ENCODE measurements at places on chromosomes 7 and 10. TPM values are rescaled to one million over a fixed set of nuclear protein-coding genes. Genes with fewer than 3 reads are reported as not detected.

DNA sequence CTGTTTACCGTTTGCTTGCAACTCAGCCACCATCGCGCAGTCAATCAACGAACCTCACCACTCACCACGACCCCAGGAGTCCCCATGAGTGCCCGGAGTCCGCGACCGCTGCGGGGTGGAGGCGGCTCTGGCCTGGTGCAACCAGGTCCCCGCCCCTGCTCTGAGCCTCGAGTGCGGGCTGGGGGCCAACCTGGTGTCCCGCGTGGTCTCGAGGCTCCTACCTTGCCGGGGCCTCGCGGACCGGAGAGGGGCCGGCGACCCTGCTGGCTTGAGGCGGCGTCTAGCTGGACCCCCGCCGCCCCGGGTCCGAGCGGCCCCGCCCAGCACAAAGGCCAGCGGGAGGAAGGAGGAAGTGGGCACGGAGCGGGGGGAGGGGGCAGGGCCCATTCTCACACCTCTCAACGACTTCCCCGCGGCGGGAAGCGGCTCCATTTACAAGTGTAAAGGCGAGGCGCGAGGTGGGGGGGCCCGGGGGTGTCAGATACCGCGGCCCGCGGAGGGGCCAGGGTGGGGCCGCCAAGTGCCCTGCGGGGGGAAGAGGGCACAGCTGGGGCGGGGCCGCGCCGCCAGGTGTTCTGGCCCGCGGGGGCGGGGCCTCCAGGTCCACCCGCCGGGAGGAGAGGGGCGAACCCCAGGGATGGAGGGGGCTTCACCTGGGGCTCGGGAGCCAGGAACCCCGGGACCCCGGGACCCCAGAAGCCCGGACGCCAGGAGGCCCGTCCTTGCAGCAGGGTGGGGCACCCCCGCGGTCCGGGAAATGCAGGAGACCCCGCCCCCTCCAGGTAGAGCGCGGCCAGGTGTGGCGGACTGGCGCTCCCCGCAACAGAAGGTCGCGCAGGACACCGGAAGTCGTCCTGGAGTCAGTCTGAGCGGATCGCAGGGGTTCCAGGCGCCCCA, 8.6 kb downstream of the CTBP2 start:
- no peak overlapping the region for H3K4me3 ChIP-seq
- no peak for DNase-seq
- H3K4me1 ChIP-seq, result peaks cover 1% of the 10 kb centered on the region

GRCh38 chr10:124918191-124918830, 23.6 kb upstream of the ZRANB1 start:
- H3K27me3 ChIP-seq, result no peaks in the 10 kb centered on the region
- peak overlapping the region; percentile 89 for H3K27ac ChIP-seq
- peaks cover 34% of the 10 kb centered on the region for H3K4me1 ChIP-seq
- H3K4me3 ChIP-seq, result peak overlapping the region; percentile 81

DNA sequence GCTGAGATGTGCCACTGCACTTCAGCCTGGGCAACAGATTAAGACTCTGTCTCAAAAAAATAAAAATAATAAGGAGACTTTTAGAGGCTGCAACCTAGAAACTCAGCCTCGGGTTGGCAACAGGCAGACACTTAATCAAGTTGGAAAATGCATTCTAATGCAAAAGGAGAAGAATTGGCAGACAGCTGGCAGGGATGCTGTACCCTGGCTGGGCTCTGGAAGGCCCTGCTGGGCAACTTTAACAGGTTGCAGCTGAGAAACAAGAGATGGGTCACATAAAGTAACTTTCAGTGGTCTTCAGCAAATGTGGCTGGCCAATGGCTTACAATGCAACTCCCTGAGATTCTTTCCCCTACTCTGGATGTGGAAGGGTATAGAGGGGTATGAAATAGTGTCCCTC, 1225.7 kb downstream of the TYW1 start:
- DNase-seq, result no peak
- H3K27ac ChIP-seq, result no peak overlapping the region
- H3K4me3 ChIP-seq, result no peak overlapping the region
- no peaks in the 10 kb centered on the region for H3K4me1 ChIP-seq
- no peaks in the 10 kb centered on the region for H3K36me3 ChIP-seq

GRCh38 chr10:118823256-118823907, 68.6 kb upstream of the CACUL1 start:
- H3K36me3 ChIP-seq, result no peaks in the 10 kb centered on the region
- no peak overlapping the region for H3K4me3 ChIP-seq
- H3K27ac ChIP-seq, result no peak overlapping the region
- no peaks in the 10 kb centered on the region for H3K4me1 ChIP-seq
- no peaks in the 10 kb centered on the region for H3K27me3 ChIP-seq

GRCh38 chr10:132716691-132717490, 69.1 kb downstream of the NKX6-2 start:
- H3K27ac ChIP-seq, result no peak overlapping the region
- no peak overlapping the region for H3K4me3 ChIP-seq
- peaks cover 12% of the 10 kb centered on the region for H3K36me3 ChIP-seq

- no peaks in the 10 kb centered on the region for H3K4me1 ChIP-seq
- no peaks in the 10 kb centered on the region for H3K36me3 ChIP-seq
- H3K27ac ChIP-seq, result no peak overlapping the region
Observed at GRCh38 chr10:109821672-109822071, 101.6 kb downstream of the XPNPEP1 start.

DNA sequence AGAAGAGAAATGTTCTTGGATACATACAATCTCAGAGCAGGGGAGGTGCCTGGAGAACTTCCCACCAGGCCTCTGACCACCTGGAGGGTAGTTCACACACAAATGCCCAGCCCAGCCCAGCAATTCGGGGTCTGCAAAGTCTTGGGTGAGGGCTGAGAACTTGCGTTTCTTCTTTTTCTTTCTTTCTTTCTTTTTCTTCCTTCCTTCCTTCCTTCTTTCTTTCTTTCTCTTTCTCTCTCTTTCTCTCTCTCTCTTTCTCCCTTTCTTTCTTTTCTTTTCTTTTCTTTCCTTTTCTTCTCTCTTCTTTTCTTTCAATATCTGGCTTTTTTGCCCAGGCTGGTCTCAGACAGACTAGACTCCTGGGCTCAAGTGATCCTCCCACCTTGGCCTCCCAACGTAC, 22.4 kb downstream of the NPC1L1 start:
- H3K4me3 ChIP-seq, result no peak overlapping the region
- DNase-seq, result no peak
- H3K27ac ChIP-seq, result no peak overlapping the region
- H3K27me3 ChIP-seq, result no peaks in the 10 kb centered on the region
- no peaks in the 10 kb centered on the region for H3K4me1 ChIP-seq

- H3K4me3 ChIP-seq, result no peak overlapping the region
- no peaks in the 10 kb centered on the region for H3K4me1 ChIP-seq
- peaks cover 5% of the 10 kb centered on the region for H3K27me3 ChIP-seq
- no peak for DNase-seq
- H3K27ac ChIP-seq, result no peak overlapping the region
Observed at GRCh38 chr10:128296253-128297007, 170.2 kb upstream of the MKI67 start.

DNA sequence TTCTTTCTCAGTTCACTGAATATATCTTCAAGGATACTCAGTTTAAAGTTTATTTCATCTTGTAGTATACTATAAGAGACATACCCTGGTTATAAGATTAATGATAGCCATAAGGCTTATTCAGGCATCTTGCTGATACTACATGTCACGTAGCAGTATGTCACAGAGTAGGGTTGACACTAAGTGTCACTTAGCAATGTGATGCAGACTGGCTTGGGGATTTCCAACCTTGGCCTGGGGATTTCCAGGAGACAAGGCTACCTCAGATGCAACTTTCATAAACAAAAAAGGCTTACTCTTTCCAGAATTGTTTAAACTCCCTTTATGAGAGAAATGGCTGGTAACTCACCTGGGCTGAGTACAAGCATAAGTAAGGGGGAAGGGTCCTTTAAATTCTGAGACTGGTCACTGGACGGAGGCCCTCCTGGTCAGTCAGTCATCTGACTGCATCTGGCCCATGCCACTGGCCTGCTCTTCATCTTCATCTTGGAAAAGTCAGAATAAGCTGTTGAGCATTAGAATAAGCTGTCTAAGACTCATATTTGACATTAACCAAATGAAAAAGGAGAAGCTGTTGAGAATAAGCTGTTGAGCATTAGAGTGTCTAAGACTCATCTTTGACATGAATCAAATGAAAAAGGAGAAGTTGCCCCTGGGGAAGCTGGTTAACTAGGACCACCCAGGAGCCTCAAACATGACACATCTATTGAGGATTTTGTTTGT, 9.5 kb downstream of the SLC13A1 start:
- no peak overlapping the region for H3K4me3 ChIP-seq
- H3K36me3 ChIP-seq, result no peaks in the 10 kb centered on the region
- no peaks in the 10 kb centered on the region for H3K4me1 ChIP-seq
- no peak overlapping the region for H3K27ac ChIP-seq

DNA sequence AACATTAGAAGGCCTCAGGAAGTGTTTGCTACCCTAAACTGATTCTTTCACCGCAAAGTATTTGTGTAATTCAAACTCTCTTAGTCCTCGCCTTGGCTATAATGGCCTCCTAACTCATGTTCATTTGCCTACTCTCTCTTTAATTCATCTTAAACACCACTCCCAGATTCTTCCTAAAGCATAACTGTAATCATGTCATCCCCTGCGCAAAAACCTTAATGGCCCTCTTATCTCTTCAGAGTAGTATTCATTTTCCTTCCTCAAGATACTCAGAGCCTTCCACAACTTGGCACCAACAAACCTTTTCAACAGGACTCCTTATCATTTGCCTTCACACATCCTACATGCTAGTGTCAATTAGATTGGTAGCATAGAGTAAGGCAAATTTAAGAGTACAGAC, 42.9 kb downstream of the CSTF2T start:
- no peaks in the 10 kb centered on the region for H3K4me1 ChIP-seq
- peaks cover 9% of the 10 kb centered on the region for H3K27me3 ChIP-seq
- H3K4me3 ChIP-seq, result no peak overlapping the region
- no peak overlapping the region for H3K27ac ChIP-seq
- no peak for DNase-seq

GRCh38 chr7:47453093-47454061, 128.5 kb downstream of the TNS3 start:
- no peaks in the 10 kb centered on the region for H3K27me3 ChIP-seq
- no peak overlapping the region for H3K27ac ChIP-seq
- DNase-seq, result no peak
- H3K36me3 ChIP-seq, result no peaks in the 10 kb centered on the region

GRCh38 chr10:113720386-113720785, 31.1 kb upstream of the PLEKHS1 start:
- DNase-seq, result no peak
- no peaks in the 10 kb centered on the region for H3K27me3 ChIP-seq
- H3K27ac ChIP-seq, result no peak overlapping the region
- H3K4me3 ChIP-seq, result no peak overlapping the region
- H3K4me1 ChIP-seq, result no peaks in the 10 kb centered on the region

- H3K36me3 ChIP-seq, result no peaks in the 10 kb centered on the region
- H3K4me3 ChIP-seq, result no peak overlapping the region
- no peak overlapping the region for H3K27ac ChIP-seq
- H3K4me1 ChIP-seq, result no peaks in the 10 kb centered on the region
- DNase-seq, result no peak
- no peaks in the 10 kb centered on the region for H3K27me3 ChIP-seq
Observed at GRCh38 chr10:122207596-122207995, 63.5 kb upstream of the BTBD16 start.

DNA sequence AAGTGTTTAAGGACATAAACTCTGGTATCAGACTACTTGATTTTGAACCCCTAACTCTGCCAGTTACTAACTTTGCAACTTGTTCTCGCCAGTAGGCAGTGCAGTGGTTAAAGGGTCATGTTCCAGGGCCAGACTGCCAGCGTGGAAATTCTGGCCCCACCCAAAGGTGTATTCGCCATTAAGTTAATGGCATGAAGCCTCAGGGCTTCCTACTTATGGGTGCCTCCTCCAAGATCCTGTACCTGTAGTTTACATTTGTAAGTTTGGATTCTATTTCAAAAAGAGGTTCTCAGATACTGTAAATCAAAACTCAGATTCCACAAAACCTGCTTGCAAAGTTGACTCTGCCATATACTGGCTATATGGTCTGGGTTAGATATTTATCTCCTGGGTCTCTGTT, 2.8 kb upstream of the PIP start:
- H3K27me3 ChIP-seq, result peaks cover 13% of the 10 kb centered on the region
- no peak overlapping the region for H3K27ac ChIP-seq
- no peak for DNase-seq
- no peak overlapping the region for H3K4me3 ChIP-seq
- no peaks in the 10 kb centered on the region for H3K4me1 ChIP-seq

- H3K27ac ChIP-seq, result no peak overlapping the region
- no peaks in the 10 kb centered on the region for H3K36me3 ChIP-seq
- no peak overlapping the region for H3K4me3 ChIP-seq
- DNase-seq, result no peak
- H3K4me1 ChIP-seq, result no peaks in the 10 kb centered on the region
Observed at GRCh38 chr10:80702143-80702542, 164.4 kb downstream of the SH2D4B start.

Gene CYP2E1
- not detected for total RNA-seq

Gene SDHAF3
- total RNA-seq, result 30.7 TPM

Gene TEX47
- total RNA-seq, result not detected

Gene JAZF1
- total RNA-seq, result 4.7 TPM

Gene PIK3CG
- 3.8 TPM for total RNA-seq

Gene OR2A5
- total RNA-seq, result not detected

Gene RNF133
- not detected for total RNA-seq

Gene UMAD1
- 14.3 TPM for total RNA-seq
